Esophagus mucosa (tissue), 1 donor: ENCODE measurements at places on chromosomes 7 and 10.

- ATAC-seq, result no peak
Observed at GRCh38 chr7:65250697-65251395, 122.8 kb upstream of the ZNF92 start.

DNA sequence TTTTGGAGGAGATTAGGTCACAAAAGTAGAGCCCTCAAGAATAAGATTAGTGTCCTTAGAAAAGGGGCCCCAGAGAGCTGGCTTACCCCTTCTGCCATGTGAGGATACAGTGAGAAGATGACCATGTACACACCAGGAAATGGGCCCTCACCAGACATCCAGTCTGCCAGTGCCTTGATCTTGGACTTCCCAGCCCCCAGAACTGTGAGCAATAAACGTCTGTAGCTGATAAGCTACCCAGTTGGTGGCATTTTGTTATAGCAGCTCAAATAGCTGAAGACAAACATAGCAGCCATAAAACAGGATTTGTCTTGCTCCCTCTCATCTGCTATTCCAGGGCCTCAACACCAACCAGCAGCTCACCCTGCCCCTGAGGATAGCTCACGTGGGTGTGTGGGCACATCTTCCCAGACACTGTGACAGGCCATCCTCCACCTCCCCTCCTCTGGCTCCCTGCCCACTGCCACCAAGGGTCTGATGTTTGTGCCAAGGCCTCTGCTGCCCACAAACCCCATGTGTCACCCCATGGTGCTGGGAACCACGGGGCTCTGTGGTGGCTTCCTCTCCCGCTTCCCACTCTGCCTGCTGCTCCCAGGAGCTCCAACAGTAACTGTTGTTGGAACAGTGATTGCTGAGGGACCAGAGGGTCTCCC lies 252.4 kb downstream of the USP6NL start:
- no peak for ATAC-seq

DNA sequence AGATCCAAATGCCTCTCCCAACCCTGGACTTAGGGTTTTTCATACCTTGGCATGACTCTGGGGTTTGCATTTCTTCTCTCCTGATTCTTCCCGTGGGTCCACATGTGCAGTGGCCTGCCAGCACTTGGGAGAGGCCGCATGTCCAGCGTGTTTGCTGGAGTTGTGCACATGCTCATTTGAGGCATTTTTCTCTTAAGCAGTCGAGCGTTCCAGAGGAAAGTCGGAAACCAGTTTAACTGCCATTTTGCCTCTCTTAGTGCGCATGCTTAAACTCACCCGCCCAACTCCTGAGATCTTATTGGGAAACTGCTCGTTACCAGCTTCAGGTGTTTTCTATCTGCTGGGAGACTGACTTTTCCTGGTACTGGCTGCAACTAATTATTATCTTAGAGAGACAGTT lies 888.4 kb upstream of the PHF14 start:
- ATAC-seq, result no peak

DNA sequence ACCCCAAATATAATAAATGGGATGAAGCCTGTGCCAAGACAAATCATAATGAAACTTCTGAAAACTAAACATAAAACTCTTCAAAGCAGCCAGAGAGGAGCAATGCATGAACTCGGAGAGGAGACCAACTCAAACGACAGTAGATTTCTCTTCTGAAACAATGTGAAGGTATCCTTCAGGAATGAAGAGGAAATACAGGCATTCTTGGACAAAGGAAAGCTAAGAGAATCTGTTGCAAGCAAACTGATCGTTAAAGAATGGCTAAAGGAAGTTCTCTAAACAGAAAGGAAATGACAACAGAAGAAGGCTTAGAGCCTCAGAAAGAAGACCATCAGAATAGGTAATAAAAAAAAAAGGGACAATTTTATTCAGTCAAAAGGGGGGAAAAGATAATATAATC lies 6.6 kb downstream of the GNA12 start:
- no peak for ATAC-seq

DNA sequence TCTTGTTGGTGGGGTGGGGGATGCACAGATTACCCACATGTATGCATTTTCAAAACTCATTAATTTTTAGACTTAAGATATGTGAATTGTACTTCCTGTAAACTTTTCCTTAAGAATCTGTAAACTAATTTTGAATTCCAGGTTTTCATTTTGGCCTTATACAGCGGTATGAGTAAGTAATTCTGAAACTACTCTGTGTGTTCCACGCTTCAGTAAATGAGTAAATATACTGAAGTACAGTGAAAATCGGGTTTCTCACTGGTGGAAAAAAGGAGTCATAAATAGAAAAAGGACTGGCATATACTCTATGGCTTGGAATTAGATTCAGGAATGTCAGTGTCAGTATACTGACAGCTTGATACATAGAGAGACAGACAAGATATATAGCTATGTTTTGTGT lies 72.8 kb downstream of the CTTNBP2 start:
- no peak for ATAC-seq

GRCh38 chr7:90692396-90692795 lies 96.3 kb downstream of the CDK14 start:
- no peak for ATAC-seq

GRCh38 chr7:98467570-98468312 lies 66.9 kb upstream of the BAIAP2L1 start:
- no peak for ATAC-seq

DNA sequence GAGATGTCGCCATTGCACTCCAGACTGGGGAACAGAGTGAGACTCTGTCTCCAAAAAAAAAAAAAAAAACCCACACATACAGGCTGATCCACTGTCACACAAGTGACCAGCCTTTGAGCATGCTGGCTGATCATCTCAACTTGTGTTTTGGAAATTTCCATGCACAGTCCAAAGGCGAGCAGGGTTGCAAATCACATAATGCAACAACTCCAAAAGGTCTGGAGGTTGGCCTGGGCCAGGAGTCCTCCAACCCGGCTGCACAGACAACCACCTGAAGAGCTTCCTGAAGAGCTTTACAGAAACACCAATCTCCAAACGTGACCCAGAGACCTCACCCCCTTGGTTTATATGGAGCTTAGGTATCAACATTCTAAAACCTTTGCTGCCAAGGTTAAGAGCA lies 16.4 kb downstream of the PARD3 start:
- no peak for ATAC-seq

DNA sequence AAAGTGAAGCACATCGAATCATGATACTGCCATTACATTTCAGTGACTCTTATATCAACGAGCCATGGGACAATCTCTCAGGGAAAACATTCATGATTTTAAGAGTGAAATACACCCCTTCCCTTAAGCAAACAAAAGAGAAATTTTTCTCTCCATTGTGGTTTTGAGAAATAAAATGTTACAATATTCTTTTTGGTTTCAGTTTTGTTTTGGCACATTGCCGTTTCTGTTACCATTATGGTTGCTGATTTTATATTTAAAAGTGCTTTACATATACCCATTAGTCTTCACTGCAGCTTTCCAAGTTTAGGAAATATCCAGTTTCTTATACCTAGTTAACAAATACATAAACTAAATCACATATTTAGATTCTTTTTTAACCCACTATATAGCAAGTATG lies 126.8 kb upstream of the SEM1 start:
- ATAC-seq, result no peak

- no peak for ATAC-seq
Observed at GRCh38 chr7:44272456-44272855, 52.9 kb downstream of the CAMK2B start.

- peak; percentile 80 for ATAC-seq
Observed at GRCh38 chr7:112898432-112899290, 108.5 kb upstream of the TMEM168 start.

DNA sequence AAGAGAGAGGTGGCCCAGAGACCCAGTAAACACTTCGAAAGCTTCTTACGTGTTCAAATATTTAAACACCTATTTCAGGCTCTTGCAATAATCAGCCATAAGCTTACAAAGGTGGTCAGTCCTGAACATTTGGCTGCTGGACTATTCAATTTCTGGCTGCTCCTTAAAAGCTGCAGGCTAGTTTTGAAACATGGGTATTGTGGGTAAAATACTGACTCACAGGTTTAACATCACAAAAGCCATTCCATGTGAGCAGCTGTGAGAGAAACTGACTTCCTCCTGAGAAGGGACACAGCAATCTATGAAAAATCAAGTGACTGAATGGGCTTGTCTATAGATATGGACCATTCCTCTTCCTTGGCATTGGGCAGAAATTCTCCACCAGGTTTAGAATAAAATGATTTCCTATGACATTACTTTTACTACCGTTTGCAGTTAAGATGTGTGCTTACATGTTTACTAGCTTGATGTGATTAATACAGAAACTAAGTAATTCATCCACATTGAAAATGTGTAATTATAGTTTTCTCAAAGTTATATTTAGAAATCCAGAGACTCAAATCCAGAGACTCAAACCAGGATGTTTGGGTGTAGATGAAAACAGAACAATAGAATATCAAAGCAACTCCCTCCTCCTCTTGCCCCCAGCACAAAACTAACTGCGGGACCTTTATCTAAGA lies 252.3 kb downstream of the GATA3 start:
- ATAC-seq, result peak; percentile 25

GRCh38 chr7:144027070-144027469 lies 21.7 kb upstream of the OR2A5 start:
- no peak for ATAC-seq

- ATAC-seq, result no peak
Observed at GRCh38 chr10:106826716-106827115, 337.8 kb downstream of the SORCS1 start.

- ATAC-seq, result no peak
Observed at GRCh38 chr7:26197153-26198115, 3.1 kb downstream of the HNRNPA2B1 start.

GRCh38 chr7:128863433-128863989 lies 855 bp downstream of the ATP6V1F start:
- ATAC-seq, result peak; percentile 7

DNA sequence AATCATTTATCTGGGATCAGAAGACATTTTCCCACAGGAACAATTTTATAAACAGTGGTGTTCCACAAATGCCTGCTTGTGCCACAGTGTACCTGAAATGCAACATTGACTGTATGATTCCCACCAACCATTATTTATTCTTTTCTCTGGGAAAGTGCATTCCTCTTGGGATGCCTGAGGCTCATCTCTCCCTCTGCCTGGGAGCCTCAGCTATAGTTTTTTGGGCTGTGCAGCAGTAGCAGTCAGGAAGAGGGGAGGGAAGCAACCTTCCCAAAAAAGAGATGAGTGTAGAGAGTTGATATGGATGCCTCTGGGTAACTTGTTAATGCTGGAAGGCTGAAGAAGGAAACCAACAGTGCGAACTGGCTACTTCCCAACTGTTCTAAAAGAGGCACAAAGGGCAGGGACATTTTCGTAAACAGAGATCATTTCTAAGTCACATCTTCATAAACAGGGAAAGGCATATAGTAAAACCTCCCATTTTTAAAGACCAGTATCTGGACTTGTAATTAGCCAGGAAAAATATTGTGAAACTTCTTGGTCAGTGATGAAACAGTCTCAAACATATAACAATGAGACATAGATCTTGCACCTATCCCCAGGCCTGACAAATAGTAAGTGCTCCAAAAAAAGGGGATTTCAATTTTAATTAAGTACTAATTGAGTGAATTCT lies 1.4 kb upstream of the CALD1 start:
- no peak for ATAC-seq

DNA sequence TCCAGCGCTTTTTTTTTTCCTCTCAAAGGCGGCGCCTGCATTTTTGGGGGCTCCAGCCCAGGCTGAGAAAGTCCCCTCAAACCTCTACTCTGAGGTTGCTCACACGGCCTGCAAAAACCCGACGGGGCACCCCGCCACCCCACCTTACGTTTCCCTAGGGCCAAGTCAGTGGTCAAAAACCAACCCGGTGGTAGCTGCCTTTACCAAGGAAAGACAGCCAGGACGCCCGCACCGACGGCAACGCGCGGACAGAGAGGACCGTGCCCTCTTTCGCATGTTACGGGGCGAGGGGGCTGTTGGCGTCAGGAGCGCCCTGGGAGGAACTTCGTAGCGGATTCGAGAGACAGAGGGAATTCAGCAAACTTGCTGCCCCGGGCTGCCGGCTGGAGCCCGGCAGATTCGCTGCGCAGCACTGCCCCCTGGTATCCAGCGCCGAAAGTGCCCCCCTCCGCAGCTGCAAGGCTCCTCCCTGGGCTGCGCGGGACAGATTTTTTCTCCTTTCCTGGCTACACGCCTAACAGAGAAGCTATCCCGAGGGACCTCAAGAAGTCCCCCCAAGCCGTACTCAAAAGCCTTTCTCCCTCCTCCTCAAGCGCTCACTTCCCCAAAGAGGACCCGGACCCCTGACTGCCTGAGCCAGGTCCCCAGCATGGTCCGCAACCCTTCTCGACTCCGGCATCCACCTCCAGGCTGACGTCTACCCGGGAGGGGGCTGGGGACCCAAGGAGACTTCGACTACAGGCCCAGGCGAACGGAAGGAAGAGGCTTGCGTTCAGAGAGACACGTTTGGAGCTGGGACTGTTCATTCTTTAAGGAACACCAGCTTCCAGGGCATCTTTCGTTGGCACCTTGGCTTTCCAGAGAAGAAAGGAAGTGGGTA lies 27.7 kb upstream of the VAX1 start:
- ATAC-seq, result peak; percentile 62

- no peak for ATAC-seq
Observed at GRCh38 chr7:155489158-155489840, 31.4 kb downstream of the EN2 start.

GRCh38 chr10:84593506-84593905 lies 265.1 kb downstream of the CCSER2 start:
- no peak for ATAC-seq

DNA sequence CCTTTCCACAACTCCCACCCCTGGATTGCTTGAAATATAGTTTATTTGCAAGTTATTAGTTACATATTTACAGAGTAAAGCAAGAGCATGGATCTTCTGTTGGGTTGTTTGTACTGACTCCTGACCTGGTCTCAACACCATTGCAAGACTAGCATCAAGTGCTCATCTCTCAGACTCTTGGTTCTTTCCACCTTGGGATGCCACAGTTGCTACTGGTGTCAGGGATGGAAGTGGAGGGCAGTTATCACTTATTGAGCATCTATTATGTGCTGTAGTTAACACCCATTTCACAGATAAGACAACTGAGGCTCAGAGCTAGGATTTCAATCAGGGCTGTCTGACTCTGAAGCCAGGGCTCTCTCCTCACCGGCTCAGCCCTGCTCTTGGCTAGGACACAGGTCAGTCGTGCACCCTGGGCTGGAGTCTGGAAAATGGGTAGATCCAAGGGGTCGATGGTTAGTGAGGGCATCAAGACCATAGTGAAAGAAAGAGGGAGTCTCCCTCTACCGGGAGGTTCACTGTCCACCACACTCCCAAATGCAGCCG lies 614 bp upstream of the ADAMTS14 start:
- ATAC-seq, result no peak

GRCh38 chr7:25823571-25823970 lies 328.4 kb upstream of the NFE2L3 start:
- no peak for ATAC-seq
